ENCODE measurements at places on chromosomes 11 and 22. TPM values are rescaled to one million over a fixed set of nuclear protein-coding genes. Genes with fewer than 3 reads are reported as not detected.

GRCh38 chr11:86219311-86220193, 25.0 kb upstream of the EED start:
- DNase-seq: peak; percentile 24

DNA sequence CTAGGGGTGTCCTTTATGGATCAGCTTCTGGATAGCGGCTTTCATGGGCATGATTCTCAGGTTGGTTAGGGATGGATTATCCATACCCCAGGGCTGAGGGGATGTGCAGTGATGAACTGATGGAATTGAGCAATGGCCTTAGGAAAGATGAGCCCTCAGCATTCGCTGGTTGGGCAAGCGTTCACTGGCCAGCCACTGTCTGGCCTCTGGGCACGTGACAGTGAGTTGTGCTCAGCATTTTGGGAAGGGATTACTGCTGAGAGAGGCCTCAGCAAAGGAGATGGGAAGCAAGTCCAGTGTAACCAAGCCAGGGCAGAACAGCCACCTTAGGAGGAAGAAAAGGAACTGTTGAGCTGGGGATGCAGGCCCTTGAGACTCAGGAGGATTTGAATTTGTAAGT, 17.4 kb downstream of the UBASH3B start:
- no peak for DNase-seq

DNA sequence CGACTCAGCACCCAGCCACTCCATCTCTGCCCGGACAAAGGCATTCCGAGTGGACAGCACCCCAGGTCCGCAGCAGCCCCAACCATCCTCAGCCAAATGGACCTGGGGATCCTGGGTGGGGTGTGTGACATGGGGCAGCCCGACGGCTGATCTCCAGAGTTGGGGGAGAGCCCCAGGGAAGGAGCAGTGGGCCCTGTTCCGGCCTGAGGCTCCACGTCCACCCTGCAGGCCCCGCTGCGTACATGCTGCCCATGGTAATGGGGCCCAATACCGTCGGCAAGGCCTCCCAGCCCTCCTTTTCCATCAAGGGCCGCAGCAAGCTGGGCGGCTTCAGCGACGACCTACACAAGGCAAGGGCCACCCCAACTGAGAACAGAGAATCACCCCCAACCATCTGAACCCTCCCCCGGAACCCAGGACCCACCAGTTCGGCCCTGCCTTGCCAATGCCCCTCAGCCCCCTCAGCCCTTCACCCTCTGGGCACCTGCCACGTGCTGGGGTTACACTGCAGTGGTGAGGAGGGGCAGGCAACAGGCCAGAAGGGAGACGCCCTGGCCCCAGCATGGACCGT, 5.4 kb downstream of the SCGB1C1 start:
- no peak for DNase-seq

Gene RIBC2
- total RNA-seq: 0.78 TPM

DNA sequence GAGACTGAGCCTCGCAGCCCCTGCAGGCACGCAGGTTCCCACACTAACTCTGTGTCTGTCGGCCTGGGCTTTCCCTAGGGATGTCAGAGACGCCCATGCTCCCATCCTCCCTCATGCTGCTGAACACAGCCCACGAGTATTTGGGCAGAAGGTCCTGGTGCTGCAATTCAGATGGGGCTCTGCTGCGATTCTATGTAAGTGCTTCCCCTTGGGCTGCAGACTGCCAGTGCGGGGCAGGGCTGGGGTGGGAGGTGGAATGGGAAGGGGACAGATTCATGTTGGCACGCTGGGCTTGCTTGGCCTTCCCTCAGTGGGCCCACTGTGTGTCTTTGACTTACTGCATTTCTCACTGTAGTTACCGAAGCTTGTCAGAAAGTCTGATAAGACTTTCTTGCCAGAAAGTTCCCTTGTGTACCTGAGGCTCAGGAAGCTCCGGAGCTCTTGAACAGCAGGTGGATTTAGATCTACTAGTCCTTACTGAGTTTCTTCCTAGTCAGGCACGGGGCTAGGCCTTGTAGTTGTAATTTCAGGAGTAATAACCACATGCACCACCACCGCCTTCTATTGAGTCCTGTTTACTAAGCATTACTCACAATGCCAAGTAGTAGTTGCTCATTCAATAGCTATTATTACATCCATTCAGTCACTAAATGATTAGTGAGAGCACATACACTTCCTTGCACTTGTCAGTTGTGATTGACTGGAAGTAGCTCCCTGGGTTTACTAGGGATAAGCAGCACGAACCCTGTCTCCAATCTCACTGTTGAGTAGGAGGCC, 65.2 kb downstream of the CABIN1 start:
- no peak for DNase-seq

- peak; percentile 54 for DNase-seq
Observed at GRCh38 chr22:24485608-24486007, 9.5 kb upstream of the UPB1 start.

GRCh38 chr22:19806213-19807160, 45.9 kb downstream of the TBX1 start:
- no peak for DNase-seq

DNA sequence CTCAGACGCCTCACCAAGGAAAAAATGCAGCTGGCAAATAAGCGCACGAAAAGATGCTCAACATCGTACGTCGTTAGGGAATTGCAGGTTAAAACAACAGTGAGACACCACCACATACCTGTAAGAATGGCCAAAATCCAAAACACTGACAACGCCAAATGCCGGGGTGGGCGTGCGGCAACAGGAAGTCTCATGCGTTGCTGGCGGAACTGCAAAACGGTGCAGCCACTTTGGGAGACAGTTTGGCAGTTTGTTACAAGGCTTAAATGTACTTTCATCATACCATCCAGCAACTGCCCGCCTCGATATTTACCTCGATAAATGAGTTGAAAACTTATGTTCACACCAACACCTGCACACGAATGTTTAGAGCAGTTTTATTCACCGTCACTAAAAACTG, 7.5 kb upstream of the CTSD start:
- DNase-seq: no peak

- no peak for DNase-seq
Observed at GRCh38 chr22:41603873-41604332, 14.3 kb upstream of the PMM1 start.

GRCh38 chr22:36339171-36340065, 48.3 kb downstream of the MYH9 start:
- no peak for DNase-seq

Gene CARD18
- not detected for total RNA-seq

DNA sequence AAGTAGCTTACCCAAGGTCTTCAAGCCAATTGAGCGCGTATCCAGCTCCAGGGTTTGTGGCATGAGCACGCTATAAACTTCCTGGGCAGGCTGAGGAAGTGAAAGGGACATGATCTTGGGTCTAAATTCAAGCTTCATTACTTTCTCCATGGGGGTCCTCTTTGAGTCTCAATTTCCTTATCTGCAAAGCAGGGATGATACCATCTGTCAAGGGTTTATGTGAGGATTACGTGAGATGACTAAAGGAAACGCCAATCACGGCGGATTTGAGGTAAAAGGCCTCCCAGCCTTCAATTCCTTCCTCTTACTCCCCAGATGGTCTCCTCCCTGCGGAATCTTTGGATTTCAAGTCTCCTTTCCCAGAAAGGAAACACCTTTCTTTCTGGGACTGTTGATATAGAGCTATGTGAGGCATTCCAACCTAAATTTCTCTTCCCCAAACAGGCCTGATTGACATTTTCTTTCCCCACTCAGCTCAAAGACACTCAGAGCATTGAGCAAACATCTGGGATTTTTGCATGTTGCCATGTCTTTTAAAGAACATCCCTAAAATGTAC, 474.4 kb downstream of the INSC start:
- DNase-seq: no peak

Gene LDHAL6A
- total RNA-seq: not detected

Gene CYTH4
- 24.8 TPM for total RNA-seq

Gene SPI1
- total RNA-seq: 73.3 TPM

Gene DLG2
- 8.2 TPM for total RNA-seq

Data from OCI-LY7 (cell line).